Omental fat pad (tissue), 4 donors: ENCODE measurements at places on chromosomes 6 and 20.
A peak's percentile ranks its signal among the peaks of the same experiment; 100 is the strongest.

- no peak for DNase-seq
These were observed 85.3 kb upstream of the SCP2D1 start for GRCh38 chr20:18728165-18728869.

- no peak for DNase-seq
These were observed 1.1 kb upstream of the SLC32A1 start for GRCh38 chr20:38723017-38723847.

DNA sequence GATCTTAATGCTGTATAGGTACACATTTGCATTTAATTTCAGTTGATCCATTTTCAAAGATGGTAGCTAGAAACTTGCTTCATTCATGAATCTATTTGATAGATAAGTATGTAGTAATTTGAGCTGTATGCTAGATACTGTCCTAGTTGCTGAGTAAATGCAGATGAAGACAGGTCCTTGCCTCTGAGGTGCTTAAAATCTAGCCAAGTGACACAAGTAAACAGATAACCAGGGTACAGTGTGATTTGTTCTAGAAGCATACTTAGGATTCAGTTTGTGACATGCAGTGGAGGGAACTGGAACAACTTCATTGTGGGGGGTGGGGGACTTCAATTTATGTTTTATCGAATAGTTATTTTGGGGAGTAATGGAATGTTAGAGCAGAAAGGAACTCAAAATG lies 9.2 kb downstream of the CHMP4B start:
- DNase-seq, result no peak

GRCh38 chr20:24241466-24241865 lies 228.0 kb upstream of the SYNDIG1 start:
- no peak for DNase-seq

DNA sequence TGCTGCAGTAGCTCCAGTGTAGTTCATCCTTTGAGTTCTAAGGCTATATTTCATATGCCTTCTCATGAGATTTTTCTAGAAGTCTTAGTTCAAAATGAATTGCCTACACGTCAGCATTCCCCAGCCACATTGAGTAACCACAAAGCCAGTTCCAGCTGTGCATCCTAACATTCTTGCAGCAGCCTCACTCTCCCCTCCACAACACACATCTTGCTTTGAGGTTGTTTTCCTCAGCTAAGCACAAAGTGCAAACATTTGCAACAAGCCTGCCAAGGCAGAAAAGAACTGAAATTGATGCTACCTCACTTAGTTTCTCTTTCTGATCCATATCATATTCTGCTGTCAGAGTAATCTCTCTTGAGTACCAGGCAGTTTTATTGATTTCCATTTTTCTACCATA lies 160.7 kb upstream of the KCNQ5 start:
- no peak for DNase-seq

DNA sequence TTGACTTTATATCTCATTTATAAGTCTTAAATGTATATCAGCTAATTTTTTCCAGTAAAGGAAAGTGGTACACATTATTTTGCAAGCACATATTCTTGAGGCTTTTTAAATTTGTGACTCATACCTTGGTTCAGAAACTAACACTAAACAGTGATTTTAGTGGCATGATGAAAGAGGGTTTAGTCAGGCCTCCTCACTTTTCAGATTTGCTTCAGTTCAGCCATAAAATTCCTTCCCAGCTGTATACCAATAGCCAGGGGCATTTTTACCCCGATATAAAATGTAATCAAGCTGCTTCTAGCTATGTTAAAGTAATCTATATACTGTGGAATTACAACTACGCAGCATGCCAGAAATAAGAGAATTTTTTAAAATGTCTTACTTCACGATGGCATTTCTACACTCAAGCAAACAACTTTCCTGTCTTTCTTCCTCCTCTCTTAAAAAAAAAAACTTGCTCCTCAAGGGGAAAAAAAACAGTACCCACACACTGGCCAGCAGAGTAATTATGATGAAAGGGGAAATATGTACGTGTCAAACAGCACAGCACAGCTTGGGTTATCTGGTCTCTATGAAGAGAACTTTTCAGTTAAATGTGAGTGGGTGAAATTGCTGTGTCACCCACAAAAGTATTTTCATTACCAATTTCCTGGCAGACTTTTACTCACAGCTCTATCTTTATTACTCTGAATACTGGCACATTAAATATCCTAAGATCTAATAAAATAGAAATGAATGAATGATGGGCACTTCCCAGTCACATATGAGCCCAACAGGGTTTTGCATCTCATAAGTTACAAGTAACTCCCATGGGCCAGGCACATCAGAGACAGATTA lies 244.8 kb upstream of the TENT5A start:
- no peak for DNase-seq

GRCh38 chr6:158611039-158611438 lies 33.5 kb downstream of the DYNLT1 start:
- no peak for DNase-seq

DNA sequence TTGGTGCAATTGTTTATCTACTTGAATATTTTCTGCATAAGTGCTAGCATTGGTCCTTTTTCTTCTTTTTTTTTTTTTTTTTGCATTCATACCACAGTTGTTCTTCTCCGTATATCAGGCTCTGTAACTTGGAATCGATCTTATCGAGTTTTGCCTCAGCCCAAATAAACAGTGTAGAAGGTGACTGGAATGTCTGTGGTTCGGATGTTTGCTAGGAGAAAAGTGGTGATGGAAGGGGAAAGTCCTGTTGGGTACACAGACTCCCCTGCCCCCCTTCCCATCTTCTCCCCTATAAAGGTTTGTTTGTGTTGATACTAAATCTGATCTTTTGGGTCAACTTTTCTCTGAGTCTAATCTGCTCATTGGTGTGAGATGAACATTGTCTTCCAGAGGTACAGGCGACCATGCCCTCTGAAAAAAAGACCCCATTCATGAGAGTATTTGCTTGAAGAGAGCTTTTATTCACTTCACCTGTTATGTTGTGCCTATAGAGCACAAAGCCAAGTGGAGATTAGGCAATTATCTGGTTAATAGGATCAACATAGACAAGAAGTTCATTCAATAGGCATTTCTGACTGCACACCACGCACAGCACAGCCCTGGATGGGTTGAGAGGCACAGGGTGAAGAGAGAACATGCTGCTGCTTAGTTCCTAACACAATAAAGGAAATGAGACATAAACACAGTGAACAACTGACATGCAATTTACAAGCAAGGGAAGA lies 620.0 kb downstream of the PKHD1 start:
- no peak for DNase-seq

GRCh38 chr6:168964138-168964835 lies 289.4 kb downstream of the THBS2 start:
- no peak for DNase-seq

GRCh38 chr6:96898241-96898851 lies 655 bp upstream of the NDUFAF4 start:
- no peak for DNase-seq

GRCh38 chr6:149480502-149481280 lies 4.1 kb downstream of the ZC3H12D start:
- no peak for DNase-seq

DNA sequence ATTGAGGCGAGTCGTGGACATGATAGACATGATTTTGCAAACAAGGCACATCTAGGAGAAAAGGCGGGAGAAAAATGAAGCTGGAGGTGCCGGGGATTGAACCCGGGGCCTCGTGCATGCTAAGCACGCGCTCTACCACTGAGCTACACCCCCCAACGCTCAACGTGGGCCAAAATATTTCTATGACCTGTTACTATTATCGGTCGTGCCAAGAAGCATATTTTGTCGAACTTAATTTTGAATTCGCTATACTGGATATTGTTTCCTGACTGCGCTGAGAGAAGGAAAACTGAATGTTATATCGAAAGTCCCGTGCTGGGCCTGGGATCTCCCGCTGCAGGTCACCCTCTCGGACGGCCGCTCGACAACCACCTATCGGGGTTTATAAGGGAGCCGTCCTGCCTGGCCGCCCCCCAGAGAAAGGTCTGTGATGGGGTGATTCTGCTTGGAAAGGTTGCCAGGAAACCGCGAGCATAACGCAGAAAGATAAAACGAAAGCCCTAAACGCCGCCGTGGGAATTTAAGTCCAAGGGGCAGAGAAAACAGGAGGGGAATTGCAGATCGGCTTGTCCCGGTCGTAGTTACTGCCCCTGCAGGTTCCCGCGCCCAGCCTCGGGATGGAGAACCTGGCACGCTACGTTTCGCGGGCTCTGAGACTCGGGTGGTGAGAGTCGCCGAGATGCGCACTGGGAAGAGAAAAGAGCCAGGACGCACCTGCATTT lies 60.0 kb downstream of the TRIM27 start:
- peak; percentile 64 for DNase-seq

DNA sequence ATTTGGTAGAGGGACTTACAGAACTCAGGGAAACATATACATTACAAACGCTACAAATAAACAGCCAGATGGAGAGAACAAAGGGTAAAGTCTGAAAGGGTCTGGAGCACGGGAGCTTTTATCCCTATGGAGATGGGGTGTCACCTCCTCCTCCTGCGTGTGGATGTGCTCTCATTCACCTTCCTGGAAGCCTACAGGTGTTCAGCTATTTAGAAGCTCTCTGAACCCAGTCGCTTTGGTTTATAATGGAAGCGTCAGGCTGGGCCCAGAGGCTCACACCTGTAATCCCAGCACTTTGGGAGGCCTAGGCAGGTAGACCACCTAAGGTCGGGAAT lies 17.7 kb upstream of the ITCH start:
- no peak for DNase-seq

GRCh38 chr6:99132026-99132635 lies 184.4 kb upstream of the FBXL4 start:
- no peak for DNase-seq

DNA sequence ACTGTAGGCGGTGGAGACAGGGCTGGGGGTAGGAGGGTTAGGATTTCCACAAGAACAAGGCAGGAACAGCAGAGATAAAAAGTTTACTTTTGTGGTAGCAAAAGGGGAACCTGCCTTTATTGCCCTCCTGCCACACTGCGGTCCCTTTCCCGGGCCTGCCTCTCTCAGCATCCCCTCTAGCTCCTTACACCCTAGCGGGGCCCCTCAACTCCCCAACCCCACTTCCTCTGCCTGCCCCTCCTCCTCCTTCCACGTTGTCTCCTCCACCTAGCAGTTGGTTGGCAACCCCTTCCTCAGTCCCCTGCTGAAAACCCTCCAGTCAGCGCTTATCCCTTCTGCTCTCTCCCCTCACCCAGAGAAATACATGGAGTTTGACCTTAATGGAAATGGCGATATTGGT lies 714 bp downstream of the AIF1 start:
- no peak for DNase-seq

GRCh38 chr6:34810017-34810882 lies 18.4 kb downstream of the BLTP3A start:
- DNase-seq, result no peak

DNA sequence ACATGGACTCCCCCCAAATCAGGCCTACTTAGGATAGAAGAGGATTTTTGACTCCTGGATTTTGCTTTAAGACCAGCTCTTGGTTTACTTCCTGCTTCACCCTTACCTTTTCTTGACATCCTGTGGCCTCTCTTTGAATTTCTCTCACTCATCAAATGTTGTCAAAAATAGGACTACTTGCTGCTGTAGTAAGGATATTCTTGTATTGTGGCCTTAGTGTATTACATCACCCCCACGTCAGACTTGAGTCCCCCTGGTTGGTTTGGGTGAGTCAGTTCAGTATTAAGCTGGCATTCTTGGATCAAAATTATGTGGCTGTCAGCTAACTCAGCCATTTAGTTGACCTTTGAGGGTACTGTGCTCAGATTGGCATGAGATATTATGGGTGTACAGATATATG lies 1.1 kb downstream of the TPX2 start:
- DNase-seq, result no peak

DNA sequence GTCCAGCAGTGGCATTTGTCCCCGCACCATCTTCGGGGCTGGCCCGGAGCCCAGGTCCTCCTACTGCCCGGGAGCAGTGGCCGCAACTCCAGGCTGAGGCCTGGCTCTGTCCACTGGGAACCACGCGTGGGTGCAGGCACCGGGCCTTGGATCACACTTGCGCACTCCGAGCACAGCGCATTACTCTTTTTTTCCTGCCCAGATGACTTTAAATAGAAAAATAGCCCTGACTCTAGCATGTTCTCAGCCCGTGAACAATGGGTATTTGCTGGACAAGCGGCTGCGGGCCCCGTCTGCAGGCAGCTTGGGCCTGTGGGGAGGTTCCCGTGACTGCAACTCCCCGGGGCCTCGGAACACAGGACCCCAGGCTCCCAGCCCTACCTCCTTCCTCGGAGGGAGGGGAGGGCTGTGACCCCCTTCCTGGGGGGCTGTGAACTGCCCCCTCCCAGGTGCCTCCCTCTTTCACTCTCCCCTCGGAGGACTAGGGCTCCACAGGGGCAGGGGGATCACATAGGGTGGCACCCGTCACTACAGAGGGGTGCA lies 162.2 kb downstream of the TBXT start:
- DNase-seq, result no peak

GRCh38 chr6:121885399-121886152 lies 450.1 kb downstream of the GJA1 start:
- DNase-seq, result no peak

DNA sequence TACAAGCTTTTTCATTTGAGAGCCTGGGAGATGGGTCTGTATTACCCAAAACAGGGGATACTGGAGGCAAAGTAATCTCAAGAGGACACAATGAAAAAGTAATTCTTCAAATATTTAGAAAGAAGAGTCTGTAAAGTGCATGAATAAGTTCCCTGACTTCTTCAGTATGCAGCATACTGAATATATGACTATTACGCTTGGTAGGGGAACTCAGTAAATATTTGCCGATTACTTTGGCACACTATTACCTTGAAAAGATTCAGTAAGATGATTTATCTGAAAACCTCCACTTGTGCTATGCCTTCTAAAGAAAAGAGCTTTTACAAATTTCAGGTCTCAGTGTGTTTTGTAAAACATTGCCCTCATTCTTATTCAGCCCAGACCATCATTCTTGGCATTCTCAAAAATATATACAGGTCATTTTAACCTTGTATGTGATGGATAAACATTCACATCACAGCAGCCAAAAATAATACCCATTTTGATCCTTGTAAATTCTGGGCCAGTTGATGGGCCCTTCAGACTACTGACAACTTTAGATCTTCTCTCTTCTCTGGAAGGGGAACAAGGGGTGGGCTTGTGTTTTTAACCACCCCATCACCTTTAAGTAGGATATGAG lies 125.9 kb downstream of the EDN1 start:
- no peak for DNase-seq

DNA sequence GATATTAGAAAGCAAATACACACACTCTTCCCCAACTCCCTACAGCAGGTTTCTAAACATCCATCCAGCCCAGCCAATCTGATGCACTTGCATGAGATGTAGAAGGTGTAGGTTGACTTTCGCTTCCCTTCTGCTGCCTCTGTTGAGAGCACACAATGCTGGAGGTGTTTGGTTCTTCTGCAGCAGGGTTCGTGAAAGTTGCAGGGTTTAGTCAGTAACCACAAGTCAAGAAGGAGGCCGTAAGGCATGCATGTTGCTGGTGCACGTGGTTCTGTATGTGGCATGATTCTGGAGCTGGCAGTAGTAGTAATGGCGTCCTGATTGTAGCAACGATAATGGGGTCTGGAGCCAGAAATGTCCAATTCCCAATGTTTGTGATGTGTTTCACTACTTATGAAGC lies 53.0 kb downstream of the DEK start:
- DNase-seq, result no peak

GRCh38 chr20:62480318-62480717 lies 4.5 kb upstream of the GATA5 start:
- DNase-seq, result no peak
